Stimulated activated CD4-positive, alpha-beta T cell treated with anti-CD3 and anti-CD28 coated beads, Interleukin-1b, Interleukin-23, amount 100 ng/mL, for 1 hour (primary cell): ENCODE measurements at places on chromosomes 13 and 19.
A peak's percentile ranks its signal among the peaks of the same experiment; 100 is the strongest.

GRCh38 chr13:49521224-49521623 lies 25.5 kb downstream of the PHF11 start:
- no peak for DNase-seq

DNA sequence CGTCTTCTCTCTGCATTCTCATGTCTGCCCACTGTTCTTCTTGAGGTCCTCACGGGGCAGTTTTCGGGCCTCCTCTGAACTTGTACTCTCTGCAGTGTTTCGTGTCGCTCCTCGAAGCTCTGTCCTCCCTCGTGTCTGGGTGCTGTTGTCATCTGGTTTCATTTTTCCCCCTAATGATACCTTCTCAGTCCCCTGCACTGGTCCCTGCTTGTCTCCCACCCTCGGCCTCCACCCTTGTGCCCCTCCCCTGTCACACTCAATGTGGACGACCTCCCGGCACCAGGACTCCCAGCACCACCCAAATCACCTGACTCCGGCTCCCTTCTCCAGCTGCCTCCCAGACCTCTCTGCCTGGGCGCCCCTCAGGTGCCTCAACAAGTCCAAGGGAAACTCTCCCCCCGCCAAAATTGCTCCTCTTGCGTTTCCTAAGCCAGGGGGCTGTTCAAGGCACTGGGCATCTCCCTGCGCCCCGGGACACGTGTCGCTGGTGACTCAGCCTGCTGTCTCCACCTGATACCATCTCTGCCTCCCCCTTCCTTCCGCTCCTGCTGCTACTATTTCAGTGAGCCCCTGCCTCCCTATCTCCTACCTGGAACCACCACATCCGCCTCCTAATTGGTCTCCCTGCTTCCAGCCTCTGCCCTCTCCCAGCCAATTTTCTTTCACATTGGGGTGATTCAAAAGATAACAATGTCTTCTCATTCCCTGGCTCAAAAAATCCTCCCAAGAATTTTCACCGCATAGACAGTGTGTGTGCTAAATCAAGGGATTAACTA lies 49.5 kb downstream of the RFX2 start:
- DNase-seq, result no peak

- DNase-seq, result no peak
Measured at GRCh38 chr13:75935805-75936204, 299.7 kb downstream of the LMO7 start.

- DNase-seq, result no peak
Measured at GRCh38 chr19:58395220-58395978, at the start of gene RNF225. TSS of gene RNF225 (plus strand) at chr19:58395656. CDS start at chr19:58396090, 434 bp downstream.

GRCh38 chr19:48795685-48796070 lies 15.2 kb downstream of the BCAT2 start:
- no peak for DNase-seq

GRCh38 chr13:78012046-78012445 lies 93.4 kb upstream of the EDNRB start:
- DNase-seq, result no peak

GRCh38 chr13:114313061-114313860 lies 1.0 kb upstream of the CHAMP1 start:
- DNase-seq, result no peak

DNA sequence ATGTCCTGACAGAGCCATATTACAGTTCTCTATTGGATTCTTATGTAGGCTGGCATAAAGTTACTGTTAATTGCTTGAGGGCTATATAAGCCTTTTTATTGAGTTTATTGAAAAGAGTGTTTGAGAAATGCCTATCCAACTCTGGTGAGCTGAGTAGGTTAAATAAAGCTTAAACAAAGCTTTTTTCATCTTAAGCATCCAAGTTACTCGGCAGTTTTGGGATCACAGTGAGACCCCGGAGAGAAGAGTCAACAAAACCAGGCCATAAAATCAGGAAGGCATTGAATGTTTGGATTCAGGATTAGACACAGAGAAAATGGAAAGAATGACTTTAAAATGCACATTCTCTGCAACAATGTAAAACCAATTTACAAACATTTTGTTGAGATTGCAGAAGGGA lies 588.5 kb downstream of the DACH1 start:
- no peak for DNase-seq

GRCh38 chr19:52138278-52138982 lies 1.3 kb downstream of the ZNF616 start:
- no peak for DNase-seq

- DNase-seq, result no peak
Measured at GRCh38 chr13:98475522-98475921, 101.4 kb downstream of the STK24 start.

DNA sequence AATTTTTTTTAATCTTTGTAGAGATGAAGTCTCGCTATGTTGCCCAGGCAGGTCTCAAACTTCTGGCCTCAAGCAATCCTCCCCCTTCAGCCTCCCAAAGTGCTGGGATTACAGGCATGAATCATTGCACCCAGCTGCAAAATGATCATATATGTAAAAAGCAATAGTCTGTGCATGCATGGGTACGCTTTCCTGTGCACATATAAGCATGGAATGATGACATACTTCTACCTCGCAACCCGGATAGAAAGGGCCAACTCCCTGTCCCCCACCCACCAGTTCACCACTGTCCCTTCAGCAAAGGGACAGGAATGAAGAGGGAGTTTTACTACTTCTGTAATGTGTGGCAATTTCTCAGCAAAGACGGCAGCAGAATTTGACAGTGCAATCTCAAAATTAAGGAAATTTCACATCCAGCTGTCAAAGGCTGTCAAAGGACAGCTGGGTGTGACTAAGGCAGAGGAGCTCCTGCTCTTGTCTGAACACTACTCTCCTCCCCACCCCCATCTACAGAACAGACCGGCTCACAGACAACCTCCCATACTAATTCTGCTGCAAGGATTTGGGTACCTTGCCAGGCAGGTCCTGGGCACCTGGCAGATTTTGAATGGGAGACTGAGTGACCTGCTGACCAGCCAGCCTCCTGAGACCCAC lies 95.6 kb downstream of the TSHZ3 start:
- no peak for DNase-seq

- no peak for DNase-seq
Measured at GRCh38 chr19:12098040-12098439, 33.5 kb downstream of the ZNF844 start.

DNA sequence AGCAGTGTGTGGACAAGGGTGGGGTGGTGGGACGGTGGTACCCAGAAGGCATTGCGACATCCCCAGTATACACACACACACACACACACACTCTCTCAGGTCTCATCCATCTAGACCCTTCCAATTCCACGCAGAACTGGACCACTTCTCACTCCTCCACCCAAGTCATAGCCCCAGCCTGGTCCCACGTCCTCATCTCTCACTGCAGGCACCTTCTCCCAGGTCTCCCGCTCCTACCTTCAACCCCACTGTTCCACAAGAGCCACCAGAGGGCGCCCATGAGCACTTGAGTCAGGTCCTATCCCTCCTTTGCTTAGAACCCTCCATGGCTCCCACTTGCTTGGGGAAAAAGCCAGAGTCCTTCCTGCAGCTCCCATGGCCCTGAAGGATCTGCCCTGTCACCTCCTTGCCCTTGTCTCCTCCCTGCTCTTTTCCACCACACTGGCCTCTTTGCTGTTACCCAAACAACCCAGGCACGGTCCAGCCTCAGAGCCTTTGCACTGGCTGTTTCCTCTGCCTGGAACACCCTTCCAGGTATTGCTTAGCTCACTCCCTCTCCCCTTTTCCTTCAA lies 62.6 kb downstream of the IER2 start:
- DNase-seq, result peak; percentile 55

GRCh38 chr19:30630289-30631032 lies 258.3 kb downstream of the ZNF536 start:
- DNase-seq, result no peak

- no peak for DNase-seq
Measured at GRCh38 chr13:46134961-46135522, 30.2 kb upstream of the CPB2 start.

DNA sequence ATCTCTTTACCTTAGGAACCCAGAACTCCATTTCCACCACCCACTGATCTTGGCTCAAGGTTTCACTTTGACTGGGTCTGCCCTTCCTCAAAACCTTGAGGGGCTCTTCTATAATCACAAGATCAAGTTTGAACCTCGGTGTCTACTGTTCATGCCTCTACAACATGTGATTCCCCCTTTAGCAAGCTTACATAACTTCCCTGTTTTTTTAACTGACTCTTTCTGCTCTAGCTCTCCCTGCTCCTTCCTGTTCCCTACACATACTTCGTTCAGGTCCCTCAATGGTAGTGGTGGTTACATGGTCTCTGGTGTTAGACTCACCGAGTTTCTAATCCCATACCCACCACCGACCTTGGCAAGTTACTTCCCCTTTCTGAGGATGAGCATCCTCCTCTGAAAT lies 26.7 kb downstream of the CEACAM8 start:
- DNase-seq, result no peak

GRCh38 chr13:113457510-113457909 lies 4.2 kb upstream of the ADPRHL1 start:
- no peak for DNase-seq

- DNase-seq, result no peak
Measured at GRCh38 chr19:3572855-3573161, at the start of gene HMG20B. TSS of gene HMG20B (plus strand) at chr19:3572944. CDS start at chr19:3573310, 366 bp downstream.

- DNase-seq, result no peak
Measured at GRCh38 chr13:32549788-32550187, 11.2 kb upstream of the N4BP2L2 start.

DNA sequence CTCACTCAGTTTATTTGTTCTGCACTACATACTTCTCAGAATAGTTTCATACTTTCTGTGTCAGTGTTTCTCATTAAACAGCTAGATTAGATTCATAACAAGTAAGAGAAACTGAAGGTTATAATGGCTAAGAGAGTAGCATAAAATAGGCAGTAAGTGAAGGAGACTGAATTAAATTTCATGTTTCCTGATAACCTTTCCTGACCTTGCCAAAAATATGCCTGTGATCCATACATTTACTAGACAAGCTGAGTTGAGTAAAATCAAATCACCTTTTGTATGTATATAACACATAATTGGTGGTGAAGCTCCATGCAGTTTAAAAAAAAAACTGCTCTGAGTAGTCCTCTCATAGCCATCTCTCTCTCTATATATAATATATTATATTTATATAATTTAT lies 545.3 kb upstream of the PCDH20 start:
- DNase-seq, result no peak

- DNase-seq, result no peak
Measured at GRCh38 chr13:39408512-39408911, 194.5 kb downstream of the LHFPL6 start.

DNA sequence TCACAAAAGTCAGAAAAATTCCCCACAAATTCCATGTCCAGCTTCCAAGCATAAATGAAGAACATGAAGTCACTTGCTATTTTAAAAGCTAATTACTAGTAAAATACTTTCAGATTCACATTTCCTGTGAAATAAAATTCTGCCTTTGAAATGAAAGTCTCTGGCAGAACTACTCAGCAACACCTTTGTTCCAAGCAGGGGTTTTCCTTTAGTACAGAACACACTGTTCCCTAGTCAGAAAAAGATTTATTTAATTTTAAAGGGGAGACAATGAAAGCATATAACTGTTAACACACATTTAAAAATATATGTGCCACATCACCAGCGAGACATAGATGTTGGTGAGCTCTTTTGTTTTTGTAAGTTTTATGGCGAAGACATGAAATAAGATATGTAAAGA lies 26.4 kb upstream of the RAP2A start:
- no peak for DNase-seq

- DNase-seq, result no peak
Measured at GRCh38 chr13:79457390-79457789, 23.6 kb upstream of the NDFIP2 start.

DNA sequence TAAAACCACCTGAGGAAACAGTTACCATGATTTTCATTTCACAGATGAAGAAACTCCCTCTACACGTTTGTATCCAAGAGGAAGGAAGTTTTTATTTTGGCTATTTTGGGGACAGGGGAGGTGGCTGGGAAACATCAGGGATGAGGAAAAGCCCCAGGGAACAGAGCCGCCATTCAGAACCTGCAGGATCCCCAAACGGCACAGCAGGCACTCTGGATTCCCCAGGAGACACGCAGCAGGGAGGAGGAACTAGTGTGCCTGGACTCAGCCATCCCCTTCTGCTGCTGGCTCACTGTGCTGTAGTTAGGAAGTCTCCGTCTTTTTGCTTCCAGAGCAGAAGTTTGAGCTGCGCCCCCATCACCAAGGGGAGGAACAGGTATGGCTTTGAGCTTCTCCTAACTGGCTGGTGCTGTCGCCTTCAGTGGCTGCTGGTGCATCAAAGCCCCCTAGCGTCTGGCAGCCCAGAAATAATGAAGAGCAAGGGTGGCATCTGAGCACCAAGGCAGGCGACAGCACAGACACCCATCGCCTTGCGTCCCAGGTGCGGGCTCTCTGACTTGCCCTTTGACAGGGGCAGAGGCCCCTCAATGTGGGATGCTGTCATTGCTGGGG lies 4.2 kb downstream of the NAPA start:
- DNase-seq, result no peak

GRCh38 chr19:6590258-6590826 lies 608 bp downstream of the CD70 start:
- DNase-seq, result no peak

- peak; percentile 56 for DNase-seq
Measured at GRCh38 chr19:10027158-10027997, 14.1 kb downstream of the RDH8 start.

- no peak for DNase-seq
Measured at GRCh38 chr19:8352134-8352827, 9.2 kb upstream of the KANK3 start.

- DNase-seq, result no peak
Measured at GRCh38 chr19:2332341-2333026, 4.0 kb downstream of the SPPL2B start.

DNA sequence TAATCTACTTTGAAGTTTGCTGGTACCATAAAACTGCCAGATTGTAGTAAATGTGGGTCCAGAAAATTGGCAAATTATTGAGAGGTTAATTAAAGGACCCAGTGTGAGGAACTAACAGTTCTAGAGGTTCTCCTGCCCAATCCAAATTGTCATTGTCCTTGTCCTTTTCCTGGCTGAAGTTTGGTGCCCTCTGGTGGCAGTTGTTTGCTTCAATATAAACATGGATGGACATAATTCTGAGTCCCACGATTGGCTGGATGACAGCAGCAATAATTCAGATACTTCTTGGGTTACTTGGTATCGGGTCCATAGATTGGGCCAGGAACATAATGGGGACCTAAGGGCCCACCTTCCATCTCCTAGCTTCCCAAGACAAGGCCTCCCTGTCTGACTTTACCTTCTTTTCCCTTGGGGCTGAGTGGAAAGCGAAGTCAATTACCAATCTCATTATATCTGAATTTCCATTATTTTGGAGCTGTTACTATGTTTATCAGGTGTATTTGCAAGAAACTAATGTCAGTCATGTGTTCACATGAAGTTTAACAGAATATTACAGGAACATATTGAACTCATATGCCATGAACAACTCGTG lies 33.8 kb upstream of the GARRE1 start:
- DNase-seq, result peak; percentile 44

GRCh38 chr13:110125613-110126272 lies 181.2 kb downstream of the COL4A1 start:
- no peak for DNase-seq

- DNase-seq, result no peak
Measured at GRCh38 chr19:50266041-50266440, 62.6 kb downstream of the MYH14 start.

DNA sequence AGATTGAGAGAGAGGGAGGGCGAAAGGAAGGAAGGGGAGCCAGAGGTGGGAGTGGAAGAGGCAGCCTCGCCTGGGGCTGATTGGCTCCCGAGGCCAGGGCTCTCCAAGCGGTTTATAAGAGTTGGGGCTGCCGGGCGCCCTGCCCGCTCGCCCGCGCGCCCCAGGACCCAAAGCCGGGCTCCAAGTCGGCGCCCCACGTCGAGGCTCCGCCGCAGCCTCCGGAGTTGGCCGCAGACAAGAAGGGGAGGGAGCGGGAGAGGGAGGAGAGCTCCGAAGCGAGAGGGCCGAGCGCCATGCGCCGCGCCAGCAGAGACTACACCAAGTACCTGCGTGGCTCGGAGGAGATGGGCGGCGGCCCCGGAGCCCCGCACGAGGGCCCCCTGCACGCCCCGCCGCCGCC lies at the start of gene TNFSF11:
TNFSF11 (plus strand) TSS at position 142 of the 400 bp plus-strand sequence; CDS start at position 294, 152 bp downstream.
- DNase-seq, result no peak
